ENCODE measurements at places on chromosomes 1 and 21.

- DNase-seq: no peak
Observed at GRCh38 chr21:26098772-26099397, 71.7 kb downstream of the APP start.

DNA sequence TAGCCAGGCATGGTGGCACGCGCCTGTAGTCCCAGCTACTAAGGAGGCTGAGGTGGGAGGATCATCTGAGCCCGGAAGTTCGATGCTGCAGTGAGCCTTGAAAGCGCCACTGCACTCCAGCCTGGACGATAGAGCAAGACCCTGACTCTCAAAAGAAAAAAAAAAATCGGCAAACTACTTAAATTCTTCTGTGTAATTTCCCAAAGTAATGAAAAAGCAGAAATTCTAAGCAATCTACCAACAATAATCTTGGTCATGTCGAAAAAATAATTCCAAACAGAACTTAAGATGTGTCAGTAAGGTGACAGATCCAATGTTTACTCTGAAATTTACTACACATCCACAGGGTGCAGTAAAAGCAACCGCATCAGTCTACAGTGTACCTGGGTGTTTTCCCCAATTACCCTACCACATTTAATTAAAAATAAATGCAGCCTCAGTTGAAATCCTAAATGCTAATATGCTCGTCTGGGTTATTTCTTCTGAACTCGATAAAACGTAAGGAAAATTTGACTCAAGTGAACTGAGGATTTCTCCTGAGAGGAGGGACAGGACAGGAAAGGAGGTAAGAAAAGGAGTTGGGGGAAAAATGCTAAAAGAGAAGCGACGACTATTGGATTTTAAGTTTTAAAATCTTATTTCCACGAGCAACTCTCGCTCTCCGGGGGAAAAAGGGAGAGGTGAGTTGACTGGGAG, 801 bp downstream of the EPRS1 start:
- no peak for DNase-seq

DNA sequence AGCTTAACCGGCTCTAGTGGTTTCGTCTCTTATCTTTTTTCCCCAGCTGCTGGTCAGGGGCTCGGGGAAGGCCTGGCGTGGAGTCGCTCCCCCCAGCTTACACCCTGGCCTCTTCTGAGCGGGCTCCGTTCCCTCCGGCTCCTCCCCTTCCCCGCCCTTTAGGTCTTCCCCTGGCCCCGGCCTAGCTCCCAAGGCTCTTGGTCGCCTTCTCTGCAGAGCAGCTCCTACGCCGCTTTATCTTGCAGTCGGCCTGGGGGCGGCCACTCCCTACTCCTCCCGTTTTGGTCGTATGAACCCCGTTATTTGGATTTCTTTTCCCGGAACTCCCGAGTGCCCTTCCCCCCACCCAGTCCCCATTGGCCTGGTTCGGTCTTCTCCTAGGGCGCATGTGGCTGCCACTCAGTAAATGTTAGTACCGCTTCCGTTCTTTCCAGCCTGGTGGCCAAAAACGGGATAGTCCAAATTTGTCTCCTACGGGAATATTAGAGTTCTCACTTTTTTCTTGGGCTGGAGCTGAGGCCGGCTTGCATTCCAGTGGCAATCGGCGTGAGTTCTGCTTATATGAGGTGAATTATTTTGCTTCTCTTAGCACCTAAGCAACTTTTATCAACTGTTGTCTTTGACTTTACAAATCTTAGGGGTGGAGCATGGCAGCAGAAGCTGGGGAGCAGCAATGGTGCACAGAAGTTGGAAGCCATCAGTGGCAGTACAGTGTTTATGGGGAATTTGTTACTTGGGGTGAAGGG, 467 bp downstream of the THRAP3 start:
- no peak for DNase-seq

DNA sequence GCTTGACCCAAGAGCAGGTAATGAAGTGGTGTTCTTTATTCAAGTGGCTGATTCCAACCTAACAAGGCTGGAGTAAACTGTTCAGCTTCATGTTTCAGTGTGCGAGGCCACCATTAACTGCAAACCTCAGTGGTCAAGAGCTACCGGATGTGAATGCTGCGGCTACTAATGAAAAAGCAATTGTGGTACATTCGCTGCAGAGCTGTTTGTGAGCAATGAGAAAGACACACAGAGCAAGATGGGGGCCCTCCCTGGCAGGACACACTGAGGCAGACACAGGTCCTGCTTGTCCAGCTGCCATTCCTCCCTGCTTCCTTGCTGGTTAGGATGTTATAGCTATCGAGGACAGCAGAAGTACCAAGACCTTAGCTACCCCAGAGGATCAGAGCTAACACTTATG, 26.1 kb downstream of the SYF2 start:
- DNase-seq: no peak

DNA sequence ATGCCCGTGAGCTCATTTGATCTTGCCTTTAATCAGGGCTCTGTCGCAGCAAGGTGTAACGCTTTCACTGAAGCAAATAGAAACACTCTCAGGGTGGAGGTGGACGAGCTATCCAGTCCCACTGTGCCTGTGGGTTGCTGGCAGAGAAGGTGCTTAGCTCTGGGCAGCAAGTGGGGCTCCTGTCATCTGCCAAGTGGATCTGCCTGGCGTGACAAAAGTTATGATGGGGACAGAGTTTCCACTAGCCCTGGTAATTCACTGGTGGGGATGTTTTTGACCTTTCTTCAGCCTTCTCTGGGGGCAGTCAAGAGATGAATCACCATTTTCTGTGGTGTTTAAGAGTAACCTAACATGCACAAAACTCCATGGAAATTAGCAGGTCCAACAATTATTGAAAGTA, 71.3 kb upstream of the EDEM3 start:
- DNase-seq: no peak

DNA sequence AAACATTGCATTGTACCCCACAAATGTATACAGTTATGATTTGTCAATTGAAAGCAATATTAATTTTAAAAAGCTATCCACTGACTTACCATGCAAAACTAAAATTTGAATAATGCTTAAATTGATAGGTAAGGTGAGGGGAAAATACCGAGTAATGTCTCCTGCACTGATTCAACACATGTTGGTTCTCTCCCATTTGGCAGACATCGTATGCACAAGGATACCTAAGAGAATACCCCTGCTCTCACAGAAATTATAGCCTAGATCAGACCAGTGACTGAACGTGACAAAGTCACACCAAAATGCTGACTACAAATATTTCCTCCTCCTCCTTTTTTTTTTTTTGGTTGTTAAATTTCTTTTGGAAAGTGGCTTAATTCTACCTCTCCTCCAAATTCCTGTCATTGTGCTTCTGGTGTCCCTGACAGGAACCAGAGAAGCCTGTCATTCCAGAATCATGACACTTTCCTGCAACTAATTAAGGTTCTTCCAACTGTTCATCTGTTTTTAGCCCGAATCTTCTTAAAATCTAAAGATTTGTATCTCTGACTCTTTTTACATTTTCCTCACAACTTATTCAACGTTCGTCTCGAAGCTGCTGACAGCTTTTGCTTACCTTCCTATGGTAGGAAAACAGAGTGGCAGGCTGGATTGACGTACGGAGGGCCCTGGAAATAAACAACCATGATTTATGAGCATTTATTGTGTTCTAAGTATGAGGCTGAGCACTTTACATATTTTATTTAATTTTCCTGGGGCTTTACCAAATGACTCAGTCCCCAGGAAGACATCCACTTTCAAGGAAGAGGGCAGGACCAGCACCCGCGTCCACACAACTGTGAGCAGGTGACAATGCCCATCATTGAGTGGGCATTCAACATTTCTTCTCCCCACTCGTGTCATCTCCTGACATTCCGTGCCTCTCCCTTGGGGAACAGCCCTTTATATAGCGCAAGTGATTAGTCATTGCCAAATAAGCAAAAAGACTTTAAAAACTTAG, 57.9 kb upstream of the KCNE2 start:
- no peak for DNase-seq

Measured in naive B cell (primary cell).